ENCODE measurements at places on chromosomes 3 and 15.
A peak's percentile ranks its signal among the peaks of the same experiment; 100 is the strongest.

GRCh38 chr3:106792716-106793115 lies 584.5 kb upstream of the CCDC54 start:
- no peak for DNase-seq

DNA sequence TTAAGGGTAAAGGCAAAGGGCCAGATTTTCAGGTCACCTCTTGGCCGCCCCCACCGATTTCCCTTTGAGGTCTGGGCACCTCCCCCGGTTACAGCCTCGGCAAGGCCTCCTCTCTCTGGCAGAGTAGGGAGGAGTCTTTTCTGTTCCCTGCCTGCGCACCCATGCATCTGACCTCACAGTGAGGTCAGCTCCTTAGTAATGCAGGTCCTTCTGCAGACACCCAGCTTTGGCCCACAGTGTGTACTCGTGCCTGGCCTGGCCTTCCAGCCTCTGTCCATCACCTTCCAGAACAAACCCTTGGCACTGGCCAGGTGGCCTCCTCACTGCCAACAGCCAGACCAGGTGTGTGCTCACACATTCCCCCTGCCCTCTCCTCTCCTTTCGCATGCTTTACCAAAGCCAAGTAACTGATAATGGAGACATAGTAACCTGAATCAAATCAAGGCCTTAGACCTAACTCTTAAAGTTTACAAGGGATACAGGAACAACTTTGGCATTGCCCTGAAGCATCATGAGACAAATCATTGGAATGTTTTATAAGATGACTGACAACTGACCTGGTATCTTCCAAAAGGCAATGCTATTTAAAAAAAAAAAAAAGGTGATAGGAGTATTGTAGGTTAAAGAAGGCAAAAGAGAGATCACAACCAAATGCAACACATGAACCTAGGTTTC lies 61.3 kb downstream of the CORO2B start:
- DNase-seq = peak; percentile 41

DNA sequence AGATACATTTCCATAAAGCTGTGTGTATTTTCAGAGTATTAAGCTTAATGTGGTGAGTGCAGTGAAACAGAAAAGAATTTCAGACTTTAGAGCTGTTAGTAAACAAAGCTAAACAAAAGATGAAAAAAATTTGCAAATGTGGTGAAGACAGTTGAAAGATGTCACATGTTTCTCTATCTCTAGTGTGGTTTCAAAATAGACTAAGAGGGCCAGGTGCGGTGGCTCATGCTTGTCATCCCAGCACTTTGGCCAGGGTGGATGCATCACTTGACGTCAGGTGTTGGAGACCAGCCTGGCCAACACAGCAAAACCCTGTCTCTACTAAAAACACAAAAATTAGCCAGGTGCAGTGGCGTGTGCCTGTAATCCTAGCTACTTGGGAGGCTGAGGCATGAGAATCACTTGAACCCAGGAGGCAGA lies 466.0 kb upstream of the NR2F2 start:
- DNase-seq = peak; percentile 47

DNA sequence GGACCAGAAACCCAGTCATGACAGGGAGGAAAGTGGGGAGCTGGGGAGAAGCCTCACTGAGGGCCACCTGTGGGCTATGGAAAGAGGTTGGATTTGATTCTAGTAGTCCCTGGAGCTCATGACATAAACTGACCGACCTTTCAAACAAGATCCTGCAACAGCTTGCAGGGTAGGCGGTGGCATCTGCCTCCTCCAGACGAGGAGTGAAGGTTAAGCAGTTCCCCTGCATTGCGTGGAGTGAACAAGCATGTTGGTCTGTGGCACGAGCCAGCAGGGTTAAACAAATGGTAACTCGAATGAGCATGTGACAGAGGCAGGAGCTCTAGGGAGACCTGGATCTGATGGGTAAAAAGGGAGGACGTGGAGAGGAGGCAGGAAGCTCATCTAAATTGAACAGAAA lies 12.7 kb downstream of the TGM4 start:
- DNase-seq = no peak

GRCh38 chr3:64352639-64352992 lies 127.3 kb upstream of the PRICKLE2 start:
- DNase-seq = peak; percentile 54

Measured in fibroblast of lung (primary cell).